ENCODE measurements at places on chromosomes 7 and 10.
A peak's percentile ranks its signal among the peaks of the same experiment; 100 is the strongest.

DNA sequence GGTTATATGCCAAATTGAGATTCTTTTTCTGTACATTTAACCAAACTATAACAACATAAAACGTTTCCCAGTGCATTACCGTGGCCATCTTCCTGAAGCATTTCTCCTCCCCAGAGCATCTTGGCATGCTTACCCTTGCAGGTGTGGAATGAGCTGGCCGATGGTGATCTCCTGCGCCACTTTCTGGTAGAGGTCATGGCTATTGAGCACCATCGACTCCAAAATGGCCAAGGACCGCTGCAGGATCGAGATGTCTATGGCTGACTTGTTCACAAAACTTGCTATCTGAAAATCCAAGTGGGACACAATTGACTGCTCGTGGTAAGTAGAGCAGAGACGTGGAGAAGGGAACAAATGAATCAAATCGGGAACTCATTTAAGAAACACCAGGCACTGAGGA lies 223.9 kb downstream of the ELMO1 start:
- no peak for DNase-seq

GRCh38 chr10:84890706-84891105 lies 562.3 kb downstream of the CCSER2 start:
- DNase-seq, result no peak

- peak; percentile 52 for DNase-seq
These were observed 128.0 kb downstream of the MBL2 start for GRCh38 chr10:52644373-52645186.

GRCh38 chr7:52197221-52197620 lies 838.2 kb upstream of the POM121L12 start:
- DNase-seq, result no peak

- DNase-seq, result no peak
These were observed 17.3 kb downstream of the DIP2C start for GRCh38 chr10:672203-672602.

- peak; percentile 19 for DNase-seq
These were observed 167.8 kb upstream of the AUTS2 start for GRCh38 chr7:69430384-69431021.

DNA sequence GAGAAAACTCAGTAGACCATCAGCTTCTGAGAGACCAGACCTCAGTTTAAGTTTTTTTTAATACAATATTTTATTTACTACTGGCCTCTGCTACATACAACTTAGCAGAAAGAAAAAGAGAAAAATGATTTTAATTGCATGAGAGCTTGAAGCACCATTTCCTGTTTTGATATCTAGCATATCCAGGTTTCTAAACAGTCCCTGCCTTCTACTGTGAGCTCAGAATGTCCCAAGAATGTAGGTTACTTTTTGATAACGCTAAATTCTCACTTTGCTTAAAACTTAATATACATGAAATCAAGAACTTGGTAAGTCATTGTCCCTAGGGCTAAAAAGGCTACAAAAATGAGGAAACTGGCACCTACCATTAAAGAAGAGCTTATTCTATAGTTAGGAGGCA lies 7.0 kb downstream of the TMEM243 start:
- no peak for DNase-seq

DNA sequence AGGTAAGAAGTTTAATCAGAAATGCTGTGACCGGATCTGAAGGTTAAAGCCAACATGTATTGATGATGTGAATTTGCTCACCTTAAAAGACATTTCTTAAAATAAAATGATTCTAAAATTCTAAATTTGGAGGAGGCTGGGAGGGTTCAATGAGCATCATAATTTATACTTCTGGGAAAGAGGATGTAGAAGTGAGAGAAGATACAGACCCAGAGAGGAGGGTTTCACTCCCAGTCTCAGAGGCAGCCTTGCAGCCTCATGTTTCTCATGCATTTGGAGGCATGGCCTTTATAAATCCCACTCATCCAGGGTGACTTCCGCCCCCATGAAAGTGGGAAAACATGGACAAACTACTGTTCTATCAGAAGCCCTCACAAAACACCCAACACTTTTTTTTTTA lies 305.6 kb upstream of the PITRM1 start:
- DNase-seq, result no peak

- DNase-seq, result peak; percentile 62
These were observed 114.4 kb downstream of the RTKN2 start for GRCh38 chr10:62154231-62154630.

DNA sequence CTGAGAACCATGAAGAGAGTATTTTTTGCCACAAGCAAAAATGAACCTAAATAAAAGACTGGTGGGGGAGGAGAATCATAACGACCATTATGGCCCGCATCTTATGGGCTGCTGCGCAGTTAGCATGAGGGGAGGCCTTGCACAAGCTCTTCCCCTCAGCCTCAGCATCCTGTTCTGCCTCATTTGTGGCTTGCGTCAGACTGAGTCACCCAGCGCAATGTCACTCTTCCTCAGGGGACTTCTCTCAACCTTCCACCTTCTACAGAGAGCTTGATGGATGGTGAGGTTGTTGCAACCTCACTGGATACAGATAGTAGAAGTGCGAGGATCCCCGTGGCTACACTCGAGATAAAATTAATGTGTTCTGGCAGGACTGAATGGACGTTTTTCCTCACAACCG lies 16.8 kb upstream of the GPR15LG start:
- no peak for DNase-seq

GRCh38 chr7:74453322-74454011 lies at the start of gene GTF2IRD1:
Gene GTF2IRD1, plus strand, starts transcription at chr7:74453906. Its CDS starts 54,175 bp downstream, at chr7:74508081.
- DNase-seq, result peak; percentile 58

DNA sequence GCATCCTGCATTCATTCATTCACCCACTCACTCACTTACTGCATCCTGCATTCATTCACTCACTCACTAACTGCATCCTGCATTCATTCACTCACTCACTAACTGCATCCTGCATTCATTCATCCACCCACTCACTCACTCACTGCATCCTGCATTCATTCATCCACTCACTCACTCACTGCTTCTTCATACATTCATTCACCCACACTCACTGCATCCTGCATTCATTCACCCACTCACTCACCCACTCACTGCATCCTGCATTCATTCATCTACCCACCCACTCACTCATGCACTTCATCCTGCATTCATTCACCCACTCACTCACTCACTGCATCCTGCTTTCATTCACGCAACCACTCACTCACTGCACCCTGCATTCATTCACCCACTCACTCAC lies 1.5 kb upstream of the SNX8 start:
- DNase-seq, result no peak

GRCh38 chr7:43303740-43304241 lies 191.3 kb downstream of the HECW1 start:
- no peak for DNase-seq

GRCh38 chr7:151732834-151733592 lies 143.9 kb downstream of the PRKAG2 start:
- DNase-seq, result no peak

DNA sequence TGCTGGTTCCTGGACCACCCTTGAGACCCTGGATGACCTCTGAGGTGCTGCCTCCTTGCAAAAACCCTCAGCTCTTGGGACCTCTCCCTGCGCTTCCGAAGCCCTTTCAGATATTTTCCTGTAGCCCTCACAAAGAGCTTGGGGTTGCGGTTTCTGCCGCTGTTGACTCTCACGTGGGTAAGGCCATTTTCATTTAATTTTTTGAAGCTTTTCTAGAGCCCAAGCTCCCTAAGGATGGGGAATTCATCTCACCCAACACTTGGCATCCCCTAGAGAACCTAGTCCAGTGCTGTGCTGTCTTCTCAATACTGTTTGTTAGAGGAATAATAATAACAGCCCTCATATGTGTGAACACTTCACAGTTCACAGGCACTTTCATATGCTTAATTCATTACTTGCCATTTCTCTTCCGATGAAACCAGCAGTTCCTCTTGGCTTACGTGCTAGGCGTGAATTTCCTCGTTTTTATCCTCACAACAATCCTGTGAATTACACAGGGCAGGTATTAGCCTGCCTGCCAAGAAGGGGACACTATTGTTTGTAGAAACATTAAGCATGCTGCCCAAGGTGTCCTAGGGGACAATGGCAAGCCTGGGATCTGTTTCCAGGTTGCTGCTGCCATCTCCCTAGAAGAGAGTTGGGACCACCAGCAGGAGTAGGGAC lies 71.6 kb upstream of the CTBP2 start:
- DNase-seq, result no peak

GRCh38 chr7:28732071-28732869 lies 225.9 kb downstream of the TRIL start:
- peak; percentile 23 for DNase-seq

DNA sequence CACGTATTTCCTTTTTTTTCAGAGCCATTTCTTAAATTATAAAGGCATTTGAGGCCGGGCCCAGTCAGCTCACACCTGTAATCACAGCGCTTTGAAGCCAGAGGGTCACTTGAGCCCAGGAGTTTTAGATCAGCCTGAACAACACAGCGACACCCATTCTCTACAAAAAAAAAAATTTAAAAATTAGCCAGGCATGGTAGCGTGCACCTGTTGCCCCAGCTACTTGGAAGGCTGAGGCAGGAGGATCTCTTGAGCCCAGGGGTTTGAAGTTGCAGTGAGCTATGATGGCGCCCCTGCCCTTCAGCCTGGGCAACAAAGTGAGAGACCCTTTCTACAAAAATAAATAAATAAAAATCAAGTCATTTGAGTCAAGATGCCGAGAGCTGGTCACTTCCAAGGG lies 3.0 kb downstream of the TMEM130 start:
- no peak for DNase-seq

DNA sequence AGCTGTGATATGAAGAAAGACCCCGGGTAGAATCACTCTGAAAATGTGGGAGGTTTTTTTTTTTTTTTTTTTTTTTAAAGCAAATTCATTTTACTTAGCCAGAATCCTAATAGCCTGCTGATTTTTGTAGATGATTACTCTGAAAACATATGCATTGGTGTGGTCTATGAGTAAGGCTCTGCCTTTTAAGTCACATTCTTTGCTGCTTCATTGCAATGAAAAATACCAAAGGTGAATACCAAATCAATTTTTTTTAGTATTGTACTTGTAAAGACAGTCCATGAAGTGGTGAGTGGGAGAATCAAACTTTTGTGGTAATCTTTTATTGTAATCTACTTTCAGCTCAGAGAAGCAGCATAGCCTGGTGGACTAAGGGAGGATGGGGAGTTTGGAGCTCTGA lies 130.3 kb downstream of the SDK1 start:
- no peak for DNase-seq

DNA sequence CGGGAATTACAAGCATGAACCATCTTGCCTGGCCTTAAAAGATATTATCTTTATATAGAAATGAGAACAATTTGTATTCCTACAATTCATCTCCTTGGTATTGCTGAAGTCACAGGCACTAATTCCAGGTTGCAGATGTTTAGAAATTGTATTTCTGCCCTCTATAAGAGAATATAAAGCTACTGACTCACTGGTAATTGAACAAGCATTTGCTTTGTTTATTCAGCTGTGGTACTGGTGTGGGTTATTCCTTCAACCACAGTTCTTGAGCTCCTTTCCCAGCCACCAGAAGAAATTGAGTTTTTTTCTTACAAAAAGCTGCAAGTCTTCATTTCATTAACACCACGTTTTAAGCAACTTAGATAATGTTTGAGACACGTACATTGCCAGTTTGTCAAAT lies 29.0 kb upstream of the MPP7 start:
- no peak for DNase-seq

DNA sequence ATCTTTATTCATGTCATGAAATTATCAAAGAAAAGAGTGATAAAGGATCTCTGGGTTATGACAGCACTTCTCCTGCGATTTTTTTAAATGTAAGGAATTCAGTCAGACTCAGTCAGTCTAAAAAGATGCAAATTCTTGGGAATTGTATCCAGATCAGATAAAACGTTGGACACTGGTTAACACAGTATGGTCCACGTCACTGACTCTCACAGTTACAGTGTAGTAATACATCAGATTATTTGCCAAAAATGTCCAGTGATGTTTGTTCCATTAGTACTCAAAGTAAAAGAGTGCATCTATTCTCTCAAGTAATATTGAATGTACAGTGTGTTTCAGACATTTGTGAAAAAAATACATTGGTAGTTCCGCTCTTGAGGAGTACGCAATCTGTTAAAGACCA lies 224.5 kb downstream of the PCDH15 start:
- no peak for DNase-seq

- DNase-seq, result no peak
These were observed 271.2 kb downstream of the ZEB1 start for GRCh38 chr10:31590023-31590800.

DNA sequence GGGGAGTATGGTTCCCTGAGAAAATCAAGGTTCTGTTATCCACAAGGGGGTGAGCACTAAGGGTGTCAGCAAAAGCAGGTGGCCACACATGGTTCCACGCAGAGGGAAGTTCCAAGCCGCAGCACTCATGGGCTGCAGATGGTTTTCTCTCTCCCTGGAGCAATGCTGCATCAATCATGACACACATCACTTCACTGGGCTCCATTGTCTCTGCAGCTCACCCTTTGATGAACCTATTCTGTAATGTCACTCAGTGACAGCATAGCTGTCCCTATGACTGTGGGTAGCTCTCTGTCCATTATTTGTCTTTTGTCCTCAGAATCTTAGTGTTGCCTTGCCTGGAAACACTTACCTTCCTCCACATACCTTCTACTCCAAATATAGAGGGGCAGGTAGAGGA lies 34.8 kb downstream of the LRRC18 start:
- no peak for DNase-seq

All from small intestine (tissue), 16 donors.